ENCODE measurements at places on chromosomes 2 and 18. TPM values are rescaled to one million over a fixed set of nuclear protein-coding genes. Genes with fewer than 3 reads are reported as not detected.

The ANKAR gene
- total RNA-seq: 1.3 TPM

The ORC4 gene
- total RNA-seq: 36.7 TPM

The IL1A gene
- 0.20 TPM for total RNA-seq

The SULT1C4 gene
- not detected for total RNA-seq

The CXCR4 gene
- 0.56 TPM for total RNA-seq

The ANKRD30BL gene
- not detected for total RNA-seq

The GYPC gene
- not detected for total RNA-seq

The IL36RN gene
- total RNA-seq: 0.14 TPM

The POTEJ gene
- not detected for total RNA-seq

The TP53I3 gene
- total RNA-seq: 269 TPM

The FASTKD2 gene
- total RNA-seq: 32.2 TPM

The IL1F10 gene
- total RNA-seq: not detected

The GCA gene
- total RNA-seq: 6.9 TPM

The COLEC11 gene
- 0.62 TPM for total RNA-seq

The SP140L gene
- 3.0 TPM for total RNA-seq

The ABCG8 gene
- not detected for total RNA-seq

The SEC11C gene
- 54.4 TPM for total RNA-seq

The SIX2 gene
- total RNA-seq: 2.0 TPM

The DSEL gene
- 0.43 TPM for total RNA-seq

The CASP8 gene
- 32.7 TPM for total RNA-seq

The MAP3K19 gene
- not detected for total RNA-seq

The MEMO1 gene
- 78.5 TPM for total RNA-seq

The UGT1A4 gene
- total RNA-seq: 0.07 TPM

The ANKRD62 gene
- not detected for total RNA-seq

The MYO1B gene
- 42.1 TPM for total RNA-seq

The LPIN1 gene
- 10.4 TPM for total RNA-seq

The RAB6D gene
- not detected for total RNA-seq

The RGPD4 gene
- 0.06 TPM for total RNA-seq

The PAX3 gene
- not detected for total RNA-seq

The NRBP1 gene
- 127 TPM for total RNA-seq

The GDF7 gene
- total RNA-seq: 0.09 TPM

The POLE4 gene
- total RNA-seq: 168 TPM

The CCDC85A gene
- 0.32 TPM for total RNA-seq

The CYTIP gene
- total RNA-seq: 0.22 TPM

The EGR4 gene
- total RNA-seq: 0.33 TPM

The ASNSD1 gene
- total RNA-seq: 35.9 TPM

The NDC80 gene
- total RNA-seq: 14.3 TPM

The THADA gene
- 19.7 TPM for total RNA-seq

The UGT1A10 gene
- total RNA-seq: not detected

The ZSWIM2 gene
- not detected for total RNA-seq

The GPR39 gene
- 6.9 TPM for total RNA-seq

The SLC38A11 gene
- total RNA-seq: 0.03 TPM

The BCL2 gene
- 0.56 TPM for total RNA-seq

The ST6GAL2 gene
- 13.8 TPM for total RNA-seq

The ABHD1 gene
- 0.93 TPM for total RNA-seq

The TUBB8B gene
- total RNA-seq: not detected

The TNFRSF11A gene
- total RNA-seq: 7.8 TPM

The ZFP36L2 gene
- 38.8 TPM for total RNA-seq

The POTEI gene
- total RNA-seq: not detected

The ALK gene
- total RNA-seq: not detected

The CNOT9 gene
- total RNA-seq: 40.7 TPM

The KCNG2 gene
- total RNA-seq: 0.07 TPM

All from A549 treated with Hydrocortisone at 1 μM for 4 hours (cell line).